Memory B cell (primary cell): ENCODE measurements at places on chromosomes 16 and 17.

DNA sequence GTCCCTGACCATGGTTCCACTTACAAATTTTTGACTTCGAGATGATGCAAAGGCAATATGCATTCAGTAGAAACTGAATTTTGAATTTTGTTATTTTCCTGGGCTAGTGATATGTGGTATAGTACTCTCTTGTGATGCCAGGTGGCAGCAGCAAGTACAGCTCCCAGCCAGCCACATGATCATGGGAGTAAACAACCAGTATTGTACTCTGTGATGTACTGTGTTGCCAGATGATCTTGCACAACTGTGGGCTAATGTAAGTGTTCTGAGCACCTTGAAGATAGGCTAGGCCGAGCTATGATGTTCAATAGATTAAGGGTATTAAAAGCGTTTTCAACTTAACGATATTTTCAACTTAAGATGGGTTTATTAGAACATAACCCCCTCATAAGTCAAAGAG is 250.8 kb downstream of the STX8 start:
- DNase-seq, result no peak

DNA sequence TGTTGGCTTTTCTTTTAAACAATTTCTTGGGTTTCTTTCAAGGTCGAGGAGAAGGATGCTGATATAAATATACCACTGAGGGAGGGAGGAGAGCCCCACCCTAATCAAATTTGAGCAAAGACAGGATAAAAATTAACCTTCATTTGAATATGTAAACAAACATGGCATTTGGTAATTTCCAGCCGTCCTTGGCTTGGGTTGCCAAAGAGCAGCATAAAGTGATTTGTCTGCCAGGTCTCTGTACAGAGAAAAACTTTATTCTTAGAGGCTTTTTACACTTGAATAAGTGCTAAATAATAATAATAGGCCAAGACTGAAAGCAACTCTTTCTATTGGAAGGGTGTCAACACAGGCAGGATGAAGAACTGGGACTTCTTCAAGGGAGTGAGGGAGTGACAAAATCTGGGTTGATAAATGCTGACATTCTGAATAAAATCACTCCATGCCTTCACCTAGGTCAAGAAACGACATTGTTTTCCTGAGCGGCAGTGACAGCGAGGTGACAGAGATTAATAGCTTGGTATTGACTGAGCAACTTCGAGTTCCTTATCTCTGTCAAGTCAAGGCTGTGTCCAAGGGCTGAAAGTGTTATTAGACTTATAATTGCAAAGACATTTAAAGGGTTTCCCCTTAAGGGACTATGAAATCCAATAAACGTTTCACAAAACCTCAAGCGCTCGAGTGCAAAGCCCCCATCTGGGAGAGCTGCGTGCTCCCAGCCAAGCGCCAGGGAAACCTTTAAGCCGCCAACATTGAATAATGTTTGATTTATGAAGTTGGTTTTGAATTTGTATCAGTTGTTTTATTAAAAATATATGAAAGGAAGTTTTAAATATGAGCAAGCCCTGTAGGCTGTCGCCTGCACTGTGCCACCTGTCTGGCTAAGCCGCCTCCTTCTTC is 269.5 kb upstream of the N4BP1 start:
- DNase-seq, result no peak

DNA sequence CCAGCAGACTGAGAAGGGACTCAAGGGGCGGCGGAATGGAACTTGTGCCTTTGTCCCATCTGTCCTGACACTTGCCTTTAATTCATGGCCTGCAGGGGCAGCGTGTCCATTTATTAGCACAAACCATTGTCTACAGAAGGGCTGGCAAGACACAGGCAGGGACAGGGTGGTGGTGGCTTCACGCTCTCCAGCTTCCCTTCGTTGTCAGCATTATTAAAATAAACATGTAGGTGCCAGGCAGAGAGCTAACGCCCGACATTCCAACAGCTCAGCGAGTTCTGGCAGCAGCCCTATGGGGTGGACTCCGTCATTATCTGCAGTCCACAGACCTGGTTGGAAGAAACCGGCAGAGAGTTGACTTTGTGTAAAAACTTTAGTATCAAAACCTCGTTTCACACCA is 16.3 kb downstream of the DNAI2 start:
- DNase-seq, result no peak

DNA sequence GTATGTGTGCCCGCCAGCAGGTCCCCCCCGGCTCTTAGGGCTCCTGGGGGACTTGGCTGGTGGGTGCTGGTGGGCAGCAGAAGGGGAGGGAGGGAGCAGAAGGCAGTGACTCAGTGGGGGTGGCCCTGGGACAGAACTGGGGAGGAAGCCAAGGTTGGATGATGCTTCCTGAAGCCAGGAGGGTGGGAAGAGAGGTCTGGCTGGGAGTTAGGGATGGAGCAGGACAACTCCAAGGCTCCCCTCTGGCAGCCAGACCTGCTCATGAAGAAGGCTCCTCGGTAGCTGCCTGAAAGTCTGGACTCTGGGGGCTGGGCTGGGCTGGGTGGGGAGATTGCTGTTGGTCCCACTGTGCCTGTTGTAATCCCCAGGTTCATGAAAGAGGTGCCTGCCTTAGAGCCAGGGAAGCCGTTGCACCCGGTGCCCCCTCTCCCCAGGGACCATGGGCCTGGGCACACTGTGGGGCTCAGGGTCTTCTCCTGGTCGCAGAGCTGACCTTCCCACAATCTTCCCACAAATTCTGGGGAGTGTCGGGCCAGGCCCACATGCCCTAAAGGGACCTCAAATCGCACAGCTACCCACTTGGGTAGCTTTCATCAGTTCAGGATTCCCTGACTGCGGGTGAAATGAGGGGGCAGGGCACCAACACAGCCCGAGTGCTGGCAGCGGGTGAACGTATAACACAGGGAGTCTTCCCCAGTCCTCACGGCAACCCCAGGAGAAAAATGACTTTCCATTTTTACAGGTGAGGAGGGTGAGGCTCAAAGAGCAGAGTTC is 1.1 kb upstream of the PLEKHG4 start:
- DNase-seq, result no peak

DNA sequence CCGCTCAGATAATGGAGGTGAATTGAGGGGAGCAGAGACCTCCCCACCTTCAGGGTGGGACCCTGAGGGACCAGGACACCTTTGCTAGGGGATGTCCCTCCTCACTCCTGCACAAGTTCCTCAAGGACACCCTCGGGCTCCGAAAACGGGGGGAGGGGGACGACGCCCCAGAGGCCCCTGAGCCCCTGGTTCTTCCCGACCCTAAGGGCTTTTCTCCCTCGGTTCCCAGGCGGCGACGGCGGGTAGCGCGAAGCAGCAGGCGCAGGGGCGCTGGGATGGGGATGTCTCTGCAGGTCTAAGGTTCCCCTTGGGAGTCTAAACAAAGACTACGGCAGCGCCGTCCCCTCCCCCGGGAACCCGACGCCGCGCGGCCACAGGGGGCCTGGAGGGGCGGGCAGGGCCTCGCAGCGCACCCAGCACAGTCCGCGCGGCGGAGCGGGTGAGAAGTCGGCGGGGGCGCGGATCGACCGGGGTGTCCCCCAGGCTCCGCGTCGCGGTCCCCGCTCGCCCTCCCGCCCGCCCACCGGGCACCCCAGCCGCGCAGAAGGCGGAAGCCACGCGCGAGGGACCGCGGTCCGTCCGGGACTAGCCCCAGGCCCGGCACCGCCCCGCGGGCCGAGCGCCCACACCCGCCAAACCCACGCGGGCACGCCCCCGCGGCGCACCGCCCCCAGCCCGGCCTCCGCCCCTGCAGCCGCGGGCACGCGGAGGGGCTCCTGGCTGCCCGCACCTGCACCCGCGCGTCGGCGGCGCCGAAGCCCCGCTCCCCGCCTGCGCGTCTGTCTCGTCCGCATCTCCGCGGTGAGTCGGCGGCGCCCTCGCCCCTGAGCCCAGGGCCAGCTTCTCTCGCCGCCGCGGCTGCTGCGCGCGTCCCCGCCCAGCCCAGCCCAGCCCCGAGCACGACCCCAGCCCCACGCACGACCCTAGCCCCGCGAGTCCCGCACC is 36.7 kb upstream of the NDRG4 start:
- DNase-seq, result no peak

DNA sequence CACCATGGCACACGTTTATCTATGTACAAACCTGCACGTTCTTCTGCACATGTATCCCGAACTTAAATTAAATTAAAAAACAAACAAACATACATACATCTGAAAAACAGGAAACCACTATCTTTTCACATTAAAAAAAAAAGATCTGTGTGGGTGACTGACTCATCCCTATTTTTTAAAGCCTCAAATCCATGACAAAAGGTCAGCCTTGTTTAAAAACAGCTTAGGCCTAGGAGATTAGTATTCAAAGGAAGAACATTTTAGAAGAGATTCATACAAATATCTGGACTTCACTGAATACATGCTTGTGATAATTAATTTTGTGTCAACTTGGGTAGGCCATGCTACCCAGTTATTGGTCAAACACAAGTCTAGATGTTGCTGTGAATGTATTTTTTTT is 4.7 kb upstream of the PRKAR1A start:
- no peak for DNase-seq

GRCh38 chr16:49592546-49593423 is 219.2 kb downstream of the C16orf78 start:
- peak; percentile 25 for DNase-seq

GRCh38 chr17:43644081-43644480 is 17.6 kb downstream of the MEOX1 start:
- no peak for DNase-seq

DNA sequence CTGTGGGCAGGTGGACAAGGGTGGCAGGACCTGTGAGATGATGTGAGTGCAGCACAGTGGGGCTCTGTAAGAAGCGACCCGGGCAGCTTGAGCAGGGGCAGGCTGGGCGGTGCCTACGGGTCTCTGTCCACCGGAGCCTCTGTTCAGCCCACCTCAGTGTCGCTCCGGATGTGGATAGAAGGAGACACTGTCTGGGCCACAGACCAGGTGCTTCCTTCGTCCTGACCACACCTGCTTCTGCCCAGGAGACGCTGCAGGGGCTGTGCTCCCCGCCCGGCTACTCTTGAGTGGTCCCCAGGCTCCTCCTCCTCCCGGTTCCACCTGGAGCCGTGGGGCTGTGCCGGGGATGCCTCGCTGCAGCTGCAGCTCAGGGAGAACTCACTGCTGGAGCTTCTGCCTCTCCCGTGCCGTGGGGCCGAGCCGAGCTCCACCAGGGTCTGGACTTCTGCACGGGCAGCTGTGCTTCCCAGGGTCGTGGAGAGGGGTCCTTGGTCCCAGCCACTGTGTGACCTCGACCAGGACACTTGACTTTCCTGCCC is 21.5 kb downstream of the METRNL start:
- peak; percentile 24 for DNase-seq

DNA sequence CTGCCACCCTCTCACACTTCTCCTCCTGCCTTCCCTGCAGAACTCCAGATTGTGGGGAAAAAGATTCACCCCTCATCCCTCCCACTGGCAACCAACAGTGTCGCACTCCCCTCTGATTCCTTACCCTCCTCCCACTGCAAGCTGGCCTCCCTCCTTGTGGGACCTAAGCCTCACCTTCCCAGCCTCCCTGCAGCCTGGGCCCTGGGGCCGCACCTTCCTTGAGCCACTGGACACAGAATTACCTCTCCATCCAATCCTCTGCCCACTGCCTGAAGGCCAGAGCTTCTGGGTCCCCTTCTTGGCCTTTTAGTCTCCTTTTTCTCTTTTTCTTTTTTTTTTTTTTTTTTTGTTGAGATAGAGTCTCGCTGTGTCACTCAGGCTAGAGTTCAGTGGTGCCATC is 33.9 kb downstream of the NGFR start:
- no peak for DNase-seq

DNA sequence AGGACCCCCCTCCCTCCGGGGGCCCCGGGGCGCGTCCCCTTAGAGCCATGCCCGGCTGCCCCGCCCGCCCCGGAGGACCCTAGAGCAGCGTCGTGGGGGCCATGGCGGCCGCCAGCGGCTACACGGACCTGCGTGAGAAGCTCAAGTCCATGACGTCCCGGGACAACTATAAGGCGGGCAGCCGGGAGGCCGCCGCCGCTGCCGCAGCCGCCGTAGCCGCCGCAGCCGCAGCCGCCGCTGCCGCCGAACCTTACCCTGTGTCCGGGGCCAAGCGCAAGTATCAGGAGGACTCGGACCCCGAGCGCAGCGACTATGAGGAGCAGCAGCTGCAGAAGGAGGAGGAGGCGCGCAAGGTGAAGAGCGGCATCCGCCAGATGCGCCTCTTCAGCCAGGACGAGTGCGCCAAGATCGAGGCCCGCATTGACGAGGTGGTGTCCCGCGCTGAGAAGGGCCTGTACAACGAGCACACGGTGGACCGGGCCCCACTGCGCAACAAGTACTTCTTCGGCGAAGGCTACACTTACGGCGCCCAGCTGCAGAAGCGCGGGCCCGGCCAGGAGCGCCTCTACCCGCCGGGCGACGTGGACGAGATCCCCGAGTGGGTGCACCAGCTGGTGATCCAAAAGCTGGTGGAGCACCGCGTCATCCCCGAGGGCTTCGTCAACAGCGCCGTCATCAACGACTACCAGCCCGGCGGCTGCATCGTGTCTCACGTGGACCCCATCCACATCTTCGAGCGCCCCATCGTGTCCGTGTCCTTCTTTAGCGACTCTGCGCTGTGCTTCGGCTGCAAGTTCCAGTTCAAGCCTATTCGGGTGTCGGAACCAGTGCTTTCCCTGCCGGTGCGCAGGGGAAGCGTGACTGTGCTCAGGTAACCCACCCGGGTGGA is 759 bp downstream of the ALKBH5 start:
- peak; percentile 62 for DNase-seq

- no peak for DNase-seq
These were observed 54.9 kb downstream of the RGS9 start for GRCh38 chr17:65191811-65192740.

GRCh38 chr17:38617967-38618760 is 12.4 kb upstream of the SRCIN1 start:
- DNase-seq, result no peak

DNA sequence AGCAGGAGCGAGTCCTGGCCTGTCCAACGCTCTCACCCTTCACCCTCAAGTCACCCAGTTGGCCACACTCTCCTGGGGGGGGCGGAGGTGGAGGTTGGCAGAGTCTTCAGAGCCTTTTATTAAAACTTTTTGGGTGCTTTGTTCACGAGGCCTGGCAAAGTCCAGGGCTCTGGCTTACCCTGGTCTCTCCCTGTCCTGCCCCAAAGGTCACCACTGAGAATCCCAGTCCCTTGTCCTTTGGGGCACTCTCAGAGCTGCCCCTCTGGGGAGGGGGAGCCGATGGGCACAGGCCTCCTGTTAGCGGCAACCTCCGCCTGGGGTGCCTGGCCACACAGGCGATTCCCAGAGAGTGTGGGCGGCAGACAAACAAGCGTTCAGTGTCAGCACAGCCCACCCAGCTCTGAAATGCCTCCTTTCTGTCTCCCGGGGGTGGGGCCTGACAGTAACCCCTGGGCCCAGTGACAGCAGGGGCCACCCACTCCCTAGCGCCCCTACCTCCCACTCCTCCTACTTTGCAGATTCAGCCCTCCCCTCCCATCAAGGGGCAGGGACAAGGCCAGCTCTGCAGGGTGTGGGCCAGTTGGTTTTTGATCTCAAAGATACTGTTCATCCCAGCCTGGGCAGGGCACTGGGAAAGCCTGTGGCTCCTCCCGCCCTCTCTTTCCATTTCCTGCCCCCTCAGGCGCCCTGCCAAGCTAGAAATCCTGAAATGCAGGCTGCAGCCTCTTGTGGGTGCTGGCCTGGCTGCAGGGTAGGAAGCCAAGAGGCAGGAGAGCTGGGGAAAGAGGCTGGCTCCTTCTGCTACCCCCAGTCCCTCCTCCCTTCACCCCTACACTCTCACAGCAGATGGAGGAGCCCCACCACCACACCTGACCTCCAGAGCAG is 36.6 kb upstream of the EMP2 start:
- DNase-seq, result no peak
